ENCODE measurements at places on chromosomes 16 and 17.
A peak's percentile ranks its signal among the peaks of the same experiment; 100 is the strongest.

DNA sequence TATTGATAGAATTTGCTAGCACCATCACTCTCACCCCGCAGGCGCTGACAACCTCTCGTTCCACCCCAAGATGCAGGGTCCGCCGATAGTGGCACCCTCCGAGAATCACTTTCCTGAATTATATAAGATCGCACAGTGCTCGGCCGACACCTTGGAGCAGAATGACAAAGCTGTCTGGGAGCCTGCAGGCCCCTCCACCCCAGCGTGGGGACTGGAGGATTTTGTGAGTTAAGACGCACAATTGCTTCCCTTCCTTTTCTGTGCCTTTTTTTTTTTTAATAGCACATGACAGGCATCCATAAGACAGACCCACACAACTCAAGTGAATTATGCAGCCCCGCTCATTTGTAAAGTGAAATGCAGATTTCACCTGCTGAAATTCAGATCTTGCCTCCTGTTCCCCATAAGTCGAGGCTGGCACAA lies 155.3 kb downstream of the C16orf78 start:
- DNase-seq, result no peak

DNA sequence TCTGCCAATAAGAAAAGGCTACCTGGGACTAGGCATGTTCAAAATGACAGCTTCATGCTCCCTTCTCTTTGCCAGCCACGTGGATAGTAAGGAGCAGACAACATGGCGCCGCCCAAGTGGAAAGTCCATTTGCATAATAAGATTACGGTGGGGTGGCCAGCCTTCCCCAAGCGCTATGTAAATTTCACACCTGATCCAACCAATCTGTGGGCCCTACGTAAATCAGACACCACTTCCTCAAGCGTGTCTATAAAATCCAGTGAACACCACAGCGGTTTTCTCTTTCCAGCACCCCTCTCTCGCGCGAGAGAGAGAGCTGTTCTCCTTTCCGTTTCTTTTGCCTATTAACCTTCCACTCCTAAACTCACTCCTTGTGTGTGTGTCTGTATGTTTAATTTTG lies 140.3 kb upstream of the ERCC4 start:
- DNase-seq, result no peak

DNA sequence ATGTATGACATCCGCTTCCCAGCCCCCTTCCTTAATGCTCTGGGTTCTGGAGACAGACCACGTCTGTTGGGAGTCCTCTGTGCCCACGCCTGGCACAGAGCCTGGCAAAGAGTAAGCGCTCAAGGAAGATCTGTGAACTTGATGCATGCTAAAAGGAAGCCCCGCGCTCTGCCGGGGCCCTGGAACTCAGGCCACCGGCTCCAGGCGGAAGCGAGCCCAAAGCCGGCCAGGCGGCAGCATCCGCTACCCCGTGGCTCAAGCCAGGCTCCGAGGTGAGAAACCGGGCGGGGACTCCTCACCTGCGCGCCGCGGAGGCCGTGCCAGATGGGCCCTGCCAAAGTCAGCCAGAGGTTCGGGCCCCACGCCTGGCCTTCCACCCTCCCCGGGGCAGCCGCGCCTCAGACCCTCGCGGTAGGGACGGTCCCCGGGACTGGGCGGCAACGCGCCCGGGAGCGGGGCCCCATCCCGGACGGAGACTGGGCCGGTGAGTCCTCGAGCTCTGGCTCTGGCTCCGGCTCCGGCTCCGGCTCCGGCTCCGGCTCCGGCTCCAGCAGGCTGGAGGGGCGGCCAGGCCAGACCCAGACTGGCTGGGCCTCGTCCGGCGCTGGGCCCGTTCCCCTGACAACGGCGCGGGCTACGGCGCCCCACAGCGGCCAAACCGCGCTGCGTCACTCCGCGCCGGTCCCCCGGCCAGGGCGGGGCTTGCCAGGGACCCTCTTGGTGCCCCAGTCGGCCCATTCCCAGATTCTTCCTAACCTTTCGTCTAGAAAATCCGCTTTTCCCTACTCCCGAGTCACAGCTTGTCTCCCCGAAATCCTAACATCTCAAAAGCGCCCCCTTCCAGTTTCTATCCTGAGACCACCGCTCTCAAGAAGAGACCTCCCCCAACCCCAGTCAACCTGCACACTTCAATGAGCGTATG lies at the start of gene ZDHHC1:
Gene ZDHHC1, minus strand, starts transcription at position 606 of the 922 bp plus-strand sequence. CDS start 8,702 bp downstream, outside the sequence.
- no peak for DNase-seq

- DNase-seq, result no peak
Measured at GRCh38 chr17:42399948-42400843, 12.0 kb upstream of the STAT3 start.

GRCh38 chr16:74438492-74438979 lies 17.3 kb upstream of the CLEC18B start:
- DNase-seq, result no peak

DNA sequence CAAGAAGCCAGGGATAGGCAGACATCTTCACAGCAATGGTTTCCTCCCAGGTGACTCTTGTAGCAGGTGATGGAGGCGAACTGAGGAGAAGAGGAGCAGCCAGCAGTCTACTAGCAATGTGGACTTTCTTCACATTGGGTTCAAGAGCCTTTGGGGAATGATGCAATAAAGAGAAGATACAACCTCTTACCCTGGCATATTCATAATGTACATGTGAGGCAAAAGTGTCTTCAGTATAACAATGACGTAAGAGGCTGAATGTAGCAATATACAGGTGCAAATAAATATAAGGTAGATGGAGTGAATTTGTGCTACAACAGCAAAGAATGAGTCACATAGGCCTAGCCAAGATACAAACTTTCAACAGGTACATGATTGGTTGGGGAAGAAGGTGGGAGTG lies 70.9 kb upstream of the SOX9 start:
- no peak for DNase-seq

GRCh38 chr17:62765351-62765750 lies 42.8 kb downstream of the MARCHF10 start:
- DNase-seq, result no peak

GRCh38 chr16:19479302-19479721 lies 42.6 kb downstream of the GDE1 start:
- DNase-seq, result no peak

- DNase-seq, result no peak
Measured at GRCh38 chr16:18958621-18959029, 25.1 kb upstream of the TMC7 start.

DNA sequence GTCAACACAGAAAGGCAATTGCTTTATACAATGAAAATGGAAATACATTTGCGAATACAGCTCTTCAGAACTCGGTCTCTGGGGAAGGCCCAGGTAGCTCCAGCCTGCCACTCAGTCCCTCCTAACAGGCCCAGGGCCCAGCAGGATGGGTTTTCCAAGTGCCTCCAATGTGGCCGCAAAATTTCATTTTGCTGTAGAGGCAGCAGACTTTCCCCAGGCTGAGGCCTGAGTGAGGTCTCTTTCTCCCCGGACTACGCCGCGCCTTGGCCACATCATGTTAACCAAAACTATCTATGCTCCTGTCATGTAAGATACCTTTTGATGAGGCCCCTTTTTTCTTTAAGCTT lies 606.0 kb upstream of the SALL1 start:
- DNase-seq, result no peak

- DNase-seq, result peak; percentile 19
Measured at GRCh38 chr16:53084141-53084541, 29.4 kb downstream of the CHD9 start.

GRCh38 chr17:17680477-17681186 lies 626 bp upstream of the RAI1 start:
- peak; percentile 57 for DNase-seq

- DNase-seq, result peak; percentile 51
Measured at GRCh38 chr17:79699386-79700036, 31.2 kb upstream of the ENPP7 start.

- no peak for DNase-seq
Measured at GRCh38 chr17:40150276-40150675, 9.9 kb downstream of the CASC3 start.

DNA sequence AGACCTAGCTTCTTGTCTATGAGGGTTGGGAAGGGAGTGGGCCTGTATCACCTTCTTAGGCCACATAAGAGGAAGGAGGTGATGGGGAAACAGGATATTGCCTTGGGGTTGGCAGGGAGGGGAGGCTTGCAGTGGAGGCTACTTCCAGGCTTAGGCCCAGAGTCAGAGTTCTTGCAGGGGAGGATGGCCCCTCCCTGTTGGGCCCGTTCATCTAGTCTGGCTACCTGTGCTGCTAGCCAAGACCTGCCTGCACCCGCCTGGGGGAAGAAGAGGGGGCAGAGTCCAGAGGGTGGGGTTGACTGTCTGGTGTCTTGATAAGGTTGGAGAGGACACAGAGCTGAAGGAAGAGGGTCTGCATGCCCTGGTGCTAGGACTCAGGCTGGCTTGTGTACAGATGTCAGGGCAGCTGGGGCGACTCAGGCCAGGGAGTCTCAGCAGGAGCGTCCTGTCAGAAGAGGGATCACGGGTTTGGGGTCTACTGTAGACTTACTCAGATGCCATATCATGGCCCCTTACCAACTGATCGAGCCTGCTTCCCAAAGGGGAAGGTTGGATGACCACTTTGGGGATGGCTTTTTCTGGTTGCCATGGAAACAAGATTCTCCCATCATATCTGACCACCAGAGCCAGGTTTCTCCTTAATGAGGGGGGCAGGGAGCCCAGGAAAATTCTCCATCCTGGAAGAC lies 5.3 kb downstream of the KDM6B start:
- peak; percentile 59 for DNase-seq

- DNase-seq, result peak; percentile 67
Measured at GRCh38 chr17:39177256-39177655, 11.3 kb upstream of the ARL5C start.

GRCh38 chr17:79168486-79169055 lies 93.9 kb downstream of the ENGASE start:
- DNase-seq, result peak; percentile 72

DNA sequence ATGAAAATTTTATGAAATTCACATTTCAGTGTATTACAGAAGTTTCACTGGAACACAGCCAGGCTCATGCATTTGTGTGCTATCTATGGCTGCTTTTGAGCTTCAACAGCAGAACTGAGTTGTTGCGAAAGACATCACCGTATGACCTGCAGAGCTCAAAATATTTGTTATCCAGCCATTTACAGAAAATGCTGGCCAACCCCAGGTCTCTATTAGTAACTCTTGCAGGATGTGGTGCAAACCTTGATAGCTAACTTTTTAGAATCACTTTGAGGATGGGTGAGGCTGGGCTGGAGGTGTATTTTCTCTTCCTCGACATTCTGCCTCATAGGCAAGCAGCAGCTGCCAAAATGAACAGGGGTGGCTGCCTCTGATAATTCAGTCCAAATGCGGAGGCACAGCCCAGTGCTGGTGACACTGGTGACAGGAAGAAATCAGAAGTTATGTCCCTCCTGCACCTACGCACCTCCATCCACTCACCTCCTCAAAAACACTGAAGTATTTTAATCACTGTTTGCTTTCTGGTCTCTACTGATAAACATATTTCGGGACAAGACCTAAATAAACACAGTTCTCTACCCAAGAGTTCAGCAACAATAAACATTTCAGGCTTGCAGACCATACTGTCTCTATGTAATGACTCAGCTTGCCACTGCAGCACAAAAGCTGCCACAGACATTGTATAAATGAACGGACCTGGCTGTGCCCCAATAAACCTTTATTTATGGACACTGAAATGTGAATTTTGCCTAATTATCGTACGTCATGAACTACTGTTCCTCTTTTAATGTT lies 28.5 kb downstream of the ARHGAP17 start:
- DNase-seq, result peak; percentile 67

- DNase-seq, result no peak
Measured at GRCh38 chr17:81518785-81519283, 6.2 kb upstream of the ACTG1 start.

GRCh38 chr16:57541754-57542435 lies 548 bp upstream of the ADGRG5 start:
- DNase-seq, result no peak

- DNase-seq, result no peak
Measured at GRCh38 chr17:59884861-59885260, 7.9 kb downstream of the TUBD1 start.

DNA sequence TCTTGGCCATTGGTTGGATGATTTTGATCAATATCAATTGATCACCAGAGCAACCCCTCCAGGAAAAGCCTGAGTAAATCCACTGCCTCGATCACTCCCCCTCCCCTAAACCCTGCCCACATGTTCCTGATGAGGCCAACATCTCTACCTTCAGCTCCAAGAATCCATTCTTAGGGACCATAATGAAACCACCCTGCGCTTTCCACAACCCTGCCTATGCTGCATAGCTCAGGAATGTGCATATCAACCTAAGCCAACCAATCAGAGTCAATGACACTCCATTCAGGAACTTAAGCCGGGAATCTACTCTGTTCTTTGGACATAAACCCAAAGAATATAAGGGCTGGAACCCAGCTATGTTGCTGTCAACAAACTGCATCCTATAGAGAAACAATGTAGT lies 86.3 kb downstream of the MYH11 start:
- DNase-seq, result no peak

DNA sequence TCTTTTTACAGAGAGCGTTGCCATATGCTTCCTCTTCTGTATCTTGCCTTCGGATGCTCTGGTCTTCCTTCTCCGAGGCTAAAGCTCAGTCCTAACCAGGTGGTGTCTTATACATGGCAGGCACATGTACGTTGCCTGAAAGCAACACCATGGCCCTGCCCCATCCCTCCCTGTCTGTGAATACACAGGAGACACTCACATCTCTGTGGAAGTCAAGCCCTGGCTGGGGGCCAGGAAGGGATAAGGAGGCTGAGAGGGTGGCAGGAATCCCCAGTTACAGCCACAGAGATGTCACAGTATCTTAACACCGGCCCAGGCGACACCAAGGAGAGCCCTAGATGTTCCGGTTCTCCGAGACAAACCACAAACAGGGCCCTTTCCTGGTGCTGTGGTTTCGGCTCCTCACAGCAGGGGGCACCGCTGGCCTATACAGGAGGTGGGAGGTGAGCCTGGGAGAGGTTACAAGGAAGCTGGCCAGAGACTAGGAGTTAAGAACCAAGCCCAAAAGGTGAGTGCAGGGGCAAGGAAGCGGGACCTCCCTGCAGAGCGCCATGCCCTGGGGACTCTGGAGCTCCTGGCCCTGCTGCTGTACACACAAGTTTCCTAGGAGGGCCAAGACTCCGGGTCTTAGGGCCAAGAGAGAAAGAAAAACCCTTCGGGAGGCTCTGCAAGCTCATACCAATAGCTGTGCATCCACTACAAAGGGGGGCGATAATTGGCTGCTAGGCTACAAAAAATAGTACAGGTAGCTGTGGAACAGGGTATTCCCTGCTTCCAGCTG lies 41.7 kb downstream of the SRL start:
- peak; percentile 75 for DNase-seq

GRCh38 chr16:50416388-50416787 lies 47.6 kb upstream of the BRD7 start:
- no peak for DNase-seq

DNA sequence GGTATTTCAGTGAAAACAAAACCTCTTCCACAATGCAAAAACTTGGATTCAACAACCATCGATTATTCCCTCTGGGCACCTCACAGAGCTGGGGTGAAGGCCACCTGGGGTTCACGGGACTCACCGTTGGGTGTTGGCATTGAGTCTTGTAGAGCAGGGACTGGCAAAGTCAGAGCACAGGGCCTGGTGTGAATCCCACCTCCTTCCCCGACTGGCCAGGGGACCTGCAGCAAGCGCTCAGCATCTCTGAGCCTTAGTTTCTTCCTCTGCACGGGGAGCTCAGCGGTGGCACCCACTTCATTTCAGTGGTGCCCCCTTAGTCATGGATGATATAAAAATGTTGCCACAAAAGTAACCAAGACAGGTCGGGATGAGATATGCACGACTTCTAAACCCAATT lies 100.4 kb downstream of the METRNL start:
- DNase-seq, result no peak

GRCh38 chr16:1771188-1771863 lies at the start of gene NME3:
Gene NME3, minus strand, starts transcription at chr16:1771543. Its CDS starts 9 bp downstream, at chr16:1771534.
- DNase-seq, result peak; percentile 91

Data from Karpas-422 (cell line).